ENCODE measurements at places on chromosomes 3 and 15. TPM values are rescaled to one million over a fixed set of nuclear protein-coding genes. Genes with fewer than 3 reads are reported as not detected.

DNA sequence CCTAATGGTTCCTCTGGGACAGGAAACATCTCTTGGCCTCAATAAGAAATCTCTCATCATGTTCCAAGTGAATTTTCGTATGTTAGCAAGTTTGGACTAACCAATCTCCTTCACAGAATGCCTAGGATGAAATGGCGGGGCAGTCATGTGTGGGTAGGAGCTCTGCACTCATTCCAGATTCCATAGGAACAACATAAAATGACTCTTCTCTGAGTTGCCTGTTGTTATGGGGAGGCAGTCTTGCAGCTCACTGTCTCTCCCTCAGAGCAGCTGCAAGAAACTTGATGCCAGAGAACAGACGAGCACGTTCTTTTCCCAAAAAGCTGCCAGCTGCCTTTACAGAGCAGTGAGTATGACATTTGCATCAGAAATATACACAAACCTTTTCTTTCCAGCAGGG, 34.1 kb downstream of the SPATA12 start:
- DNase-seq = no peak

GRCh38 chr3:118544458-118544857, 490.2 kb downstream of the IGSF11 start:
- no peak for DNase-seq

GRCh38 chr15:55552926-55553325, 35.2 kb downstream of the PYGO1 start:
- DNase-seq = no peak

DNA sequence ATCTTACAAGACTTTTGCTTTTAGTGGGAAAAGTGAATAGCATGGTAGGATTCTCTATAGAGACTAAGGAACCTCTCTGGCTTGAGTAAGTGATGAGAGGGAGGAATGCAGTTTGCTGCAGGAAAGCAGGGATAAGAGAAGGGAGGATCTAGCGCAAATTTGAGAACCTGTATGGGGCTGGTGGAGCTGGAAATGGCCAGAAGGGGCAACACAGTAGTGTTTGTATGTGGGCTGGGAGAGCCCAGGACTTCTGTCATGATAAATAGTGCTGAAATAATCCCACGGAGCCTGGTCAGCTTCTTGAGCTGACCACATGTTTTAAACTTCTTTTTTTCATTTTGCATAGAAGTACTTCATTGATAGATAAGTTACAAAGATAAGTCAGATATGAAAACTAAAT, 11.2 kb upstream of the SHC4 start:
- DNase-seq = peak; percentile 17

DNA sequence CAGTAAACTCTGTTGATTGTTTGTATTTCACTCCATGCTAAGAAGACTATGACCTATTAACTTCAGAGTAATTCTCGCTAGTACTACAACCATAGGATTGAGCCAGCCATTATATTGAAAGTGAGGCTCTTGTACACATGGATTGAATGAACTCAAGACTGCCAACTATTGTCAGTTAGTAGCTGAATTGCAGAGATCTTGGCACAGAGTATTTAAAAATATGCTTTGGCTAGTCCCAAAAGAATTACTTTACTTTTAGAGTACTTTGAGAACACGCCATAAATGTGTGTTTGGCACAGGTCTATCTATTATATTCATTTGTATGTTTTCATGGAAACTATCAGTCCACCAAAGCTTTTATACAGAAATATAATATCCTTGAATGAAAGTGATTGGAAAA, 226.7 kb upstream of the DCBLD2 start:
- DNase-seq = no peak

GRCh38 chr3:33869977-33870376, 71.5 kb downstream of the PDCD6IP start:
- DNase-seq = no peak

GRCh38 chr3:126126811-126127431, 43.0 kb upstream of the SLC41A3 start:
- no peak for DNase-seq

DNA sequence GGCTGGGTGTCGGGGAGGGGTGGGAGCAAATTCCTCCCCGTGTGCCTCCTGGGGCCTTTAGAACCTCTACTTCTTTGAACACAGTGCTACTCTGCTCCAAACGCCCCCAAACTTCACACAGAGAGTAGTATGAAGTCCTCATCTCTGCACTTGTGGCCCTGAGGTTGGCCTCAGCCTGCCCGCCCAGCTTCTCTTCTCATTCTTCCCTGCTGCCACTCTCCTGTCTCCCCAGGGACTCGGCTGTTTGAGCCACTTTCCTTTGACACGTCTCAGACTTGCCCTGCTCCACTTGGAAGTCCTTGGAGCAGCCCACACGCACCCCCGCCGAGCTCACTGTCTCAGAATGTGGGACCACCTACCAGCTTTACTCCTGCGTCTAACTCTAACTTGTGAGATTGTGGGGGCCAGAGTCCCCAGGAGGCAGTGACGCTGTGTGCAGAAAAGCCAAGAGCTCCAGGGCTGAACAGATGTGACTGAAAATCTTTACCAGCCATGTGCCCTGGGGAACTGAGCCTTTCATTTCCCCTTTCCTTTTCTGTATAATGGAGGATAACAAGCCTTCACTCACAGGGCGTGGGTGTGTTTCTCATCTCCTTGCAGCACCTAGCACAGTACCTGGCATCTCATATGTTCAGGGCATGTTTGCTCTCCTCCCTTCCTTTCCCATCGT, 233.6 kb upstream of the CTDSPL start:
- no peak for DNase-seq

DNA sequence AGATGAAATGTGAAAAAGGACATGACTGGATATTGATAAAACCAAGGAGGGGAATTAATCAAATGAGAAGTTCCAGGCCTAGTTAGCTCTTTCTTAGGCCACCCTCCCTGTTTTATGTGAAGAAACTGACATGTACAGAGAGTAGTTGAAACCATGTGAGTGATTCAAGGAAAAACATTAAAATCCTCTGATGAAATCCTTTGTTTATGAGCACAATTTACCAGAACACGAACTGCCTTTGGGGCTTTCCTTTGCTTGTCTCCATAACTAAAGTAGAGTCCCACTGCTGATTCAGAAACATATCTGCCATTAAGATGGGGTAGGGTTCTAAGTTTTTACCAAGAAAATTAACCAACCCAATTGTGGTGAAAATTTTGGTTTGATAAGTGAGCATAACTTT, 558.3 kb downstream of the NR2F2 start:
- DNase-seq = no peak

DNA sequence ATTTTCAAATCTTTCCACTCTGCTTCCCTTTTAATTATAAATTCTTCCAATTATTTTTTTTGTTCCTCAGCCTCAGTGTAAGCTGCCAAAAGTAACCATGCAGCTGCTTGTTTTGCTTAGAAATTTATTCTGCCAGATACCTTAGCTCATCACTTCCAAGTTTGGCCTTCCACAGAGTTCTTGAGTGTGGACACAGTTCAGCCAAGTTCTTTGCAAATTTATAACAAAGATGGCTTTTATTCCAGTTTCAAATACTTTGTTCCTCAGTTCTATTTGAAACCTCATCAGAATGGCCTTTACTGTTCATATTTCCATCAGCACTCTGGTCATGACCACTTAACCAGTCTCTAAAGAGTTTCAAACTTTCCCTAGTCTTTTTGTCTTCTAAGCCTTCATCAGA, 10.3 kb downstream of the RTP1 start:
- no peak for DNase-seq

- no peak for DNase-seq
These were observed 24.4 kb upstream of the SLC24A5 start for GRCh38 chr15:48096355-48096786.

- DNase-seq = no peak
These were observed 139.1 kb downstream of the CBLB start for GRCh38 chr3:105729667-105730066.

GRCh38 chr3:56467108-56467507, 1.2 kb downstream of the ERC2 start:
- peak; percentile 66 for DNase-seq

DNA sequence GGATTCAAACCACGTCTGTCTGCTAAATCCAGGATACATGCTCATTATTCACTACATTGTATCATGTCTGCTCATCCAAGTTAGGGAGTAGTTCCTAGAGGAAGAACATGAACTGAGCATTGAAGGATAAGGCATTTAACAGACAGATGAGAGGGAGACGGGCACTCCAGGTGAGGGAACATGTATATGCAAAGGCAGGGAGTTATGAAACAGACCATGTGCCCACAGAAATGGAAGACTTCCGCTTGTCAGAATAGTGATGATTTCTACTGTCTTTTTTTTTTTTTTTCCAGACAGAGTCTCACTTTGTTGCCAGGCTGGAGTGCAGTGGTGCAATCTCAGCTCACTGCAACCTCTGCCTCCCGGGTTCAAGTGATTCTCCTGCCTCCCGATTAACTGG, 5.0 kb upstream of the NDUFAF1 start:
- no peak for DNase-seq

- no peak for DNase-seq
These were observed 213.5 kb upstream of the CDIN1 start for GRCh38 chr15:36365963-36366362.

DNA sequence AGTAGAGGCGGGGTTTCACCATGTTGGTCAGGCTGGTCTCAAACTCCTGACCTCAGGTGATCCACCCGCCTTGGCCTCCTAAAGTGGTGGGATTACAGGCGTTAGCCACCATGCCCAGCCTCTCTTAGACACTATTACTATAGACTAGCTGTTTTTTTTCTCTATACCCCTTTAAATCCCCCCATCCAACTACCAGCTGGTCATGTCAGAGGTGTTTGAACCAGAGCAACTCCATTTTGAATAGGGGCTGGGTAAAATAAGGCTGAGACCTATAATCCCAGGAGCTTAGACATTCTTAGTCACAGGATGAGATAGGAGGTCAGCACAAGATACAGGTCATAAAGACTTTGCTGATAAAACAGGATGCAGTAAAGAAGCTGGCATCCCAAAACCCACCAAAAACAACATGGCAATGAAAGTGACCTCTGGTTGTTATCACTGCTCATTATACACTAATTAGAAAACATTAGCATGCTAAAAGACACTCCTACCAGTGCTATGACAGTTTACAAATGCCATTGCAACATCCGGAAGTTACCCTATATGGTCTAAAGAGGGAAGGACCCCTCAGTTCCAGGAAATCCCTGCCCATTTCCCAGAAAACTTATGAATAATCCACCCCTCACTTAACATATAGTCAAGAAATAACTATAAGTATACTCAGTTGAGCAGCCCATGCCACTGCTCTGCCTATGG, 57.8 kb upstream of the GPD1L start:
- DNase-seq = no peak

GRCh38 chr3:108503722-108504121, 6.7 kb downstream of the MYH15 start:
- no peak for DNase-seq

DNA sequence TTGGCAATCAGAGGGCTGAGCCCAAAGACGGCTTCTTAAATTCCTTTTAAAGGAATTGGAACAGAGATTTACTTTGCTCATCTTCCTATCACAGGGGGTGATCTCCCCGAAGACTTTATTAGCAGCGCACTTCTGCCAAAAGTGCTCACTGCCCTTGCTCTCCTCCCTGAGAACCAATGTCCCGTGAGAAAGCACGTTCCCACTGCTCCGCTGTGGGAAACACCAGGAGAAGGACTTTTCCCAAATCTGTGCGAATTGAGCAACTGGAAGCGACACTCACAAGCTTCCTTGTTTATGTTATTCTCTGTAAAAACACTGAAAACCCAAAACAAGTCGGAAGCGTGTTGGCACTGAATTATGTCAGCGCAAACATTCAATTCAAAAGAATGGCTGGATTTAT, 670.8 kb upstream of the NR2F2 start:
- DNase-seq = no peak

DNA sequence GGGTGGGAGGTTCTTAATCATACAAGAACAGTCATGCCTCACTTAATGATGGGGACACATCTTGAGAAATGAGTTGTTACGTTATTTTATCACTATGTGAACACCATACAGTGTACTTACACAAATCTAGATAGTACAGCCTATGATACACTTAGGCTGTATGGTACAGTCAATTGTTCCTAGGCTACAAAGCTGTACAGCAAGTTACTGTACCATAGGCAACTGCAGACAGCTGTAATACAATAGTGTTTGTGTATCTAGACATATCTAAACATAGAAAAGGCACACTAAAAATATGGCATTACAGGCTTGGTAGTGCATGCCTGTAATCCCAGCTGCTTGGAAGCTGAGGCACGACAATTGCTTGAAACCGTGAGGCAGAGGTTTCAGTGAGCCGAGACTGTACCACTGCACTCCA, 55.7 kb upstream of the PLXND1 start:
- DNase-seq = no peak

GRCh38 chr15:27850050-27850449, 249.1 kb downstream of the OCA2 start:
- DNase-seq = no peak

- DNase-seq = no peak
These were observed 124.0 kb upstream of the ROPN1 start for GRCh38 chr3:124115956-124116355.

DNA sequence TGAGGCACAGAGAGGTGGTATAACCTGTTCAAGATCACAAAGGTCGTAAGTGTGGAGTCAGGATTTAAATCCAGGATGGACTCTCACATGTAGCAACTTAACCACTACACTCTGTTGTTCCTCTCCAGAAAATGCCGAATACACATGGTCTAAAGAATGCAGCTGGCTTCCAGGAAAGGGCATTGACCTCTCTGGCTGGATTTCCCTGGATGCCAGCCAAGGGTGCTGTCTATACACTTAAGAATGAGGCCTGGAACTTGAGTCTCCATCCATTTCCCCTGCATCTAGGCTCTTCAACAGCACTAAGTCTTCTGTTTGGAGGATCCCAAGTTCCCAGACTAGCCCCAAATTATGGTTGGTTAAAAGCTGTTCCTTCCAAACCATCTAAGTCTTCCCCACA, 60.5 kb downstream of the CERS3 start:
- peak; percentile 1 for DNase-seq

DNA sequence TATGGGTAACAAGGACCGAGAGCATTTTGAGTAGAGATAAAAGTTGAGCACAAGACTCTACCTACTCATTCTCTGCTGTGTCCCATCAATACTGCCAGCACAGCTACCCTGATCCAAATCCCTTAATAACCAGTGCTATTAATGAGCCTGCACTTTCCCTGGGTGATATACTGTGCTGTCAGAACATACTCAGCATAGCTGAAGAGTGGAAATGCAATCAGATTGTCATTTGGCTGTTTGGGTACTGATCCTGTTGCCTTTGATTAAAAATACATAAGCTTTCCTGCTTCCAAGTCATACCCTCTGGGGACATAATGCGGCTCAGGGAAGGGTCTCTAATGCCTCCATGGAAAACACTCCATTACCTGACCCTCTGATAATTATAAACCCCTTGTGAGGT, 917.5 kb downstream of the SQOR start:
- DNase-seq = no peak

GOLGA8N gene
- total RNA-seq = 1.2 TPM

NTRK3 gene
- under 0.01 TPM for total RNA-seq

C3orf49 gene
- not detected for total RNA-seq

HCLS1 gene
- total RNA-seq = 19.4 TPM

SCN5A gene
- 6.5 TPM for total RNA-seq

CDCP1 gene
- total RNA-seq = 0.17 TPM
